ENCODE measurements at places on chromosomes 6 and 20.

GRCh38 chr6:157879034-157879872 lies 56.2 kb downstream of the SNX9 start:
- no peak for DNase-seq

- DNase-seq = no peak
These were observed 84.5 kb downstream of the KIF13A start for GRCh38 chr6:17902974-17903373.

DNA sequence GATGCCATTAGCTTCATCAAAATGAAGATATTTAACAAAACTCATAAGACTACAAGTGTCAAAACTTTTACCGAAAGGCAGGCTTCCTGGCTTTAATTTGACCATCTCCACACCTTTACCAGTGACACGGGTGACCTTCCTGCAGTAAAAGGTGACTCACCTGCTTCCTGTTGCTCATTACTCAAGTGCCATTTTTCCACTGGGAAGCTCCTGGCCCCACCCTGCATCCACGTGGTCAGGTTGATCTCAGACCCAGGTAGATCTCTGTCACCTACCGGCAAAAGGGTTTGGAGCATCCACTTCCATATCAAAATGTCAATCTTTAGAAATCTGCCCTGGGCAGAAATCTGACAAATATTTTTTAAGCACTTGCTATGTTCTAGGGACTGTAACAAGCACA lies 31.9 kb upstream of the CDH4 start:
- no peak for DNase-seq

DNA sequence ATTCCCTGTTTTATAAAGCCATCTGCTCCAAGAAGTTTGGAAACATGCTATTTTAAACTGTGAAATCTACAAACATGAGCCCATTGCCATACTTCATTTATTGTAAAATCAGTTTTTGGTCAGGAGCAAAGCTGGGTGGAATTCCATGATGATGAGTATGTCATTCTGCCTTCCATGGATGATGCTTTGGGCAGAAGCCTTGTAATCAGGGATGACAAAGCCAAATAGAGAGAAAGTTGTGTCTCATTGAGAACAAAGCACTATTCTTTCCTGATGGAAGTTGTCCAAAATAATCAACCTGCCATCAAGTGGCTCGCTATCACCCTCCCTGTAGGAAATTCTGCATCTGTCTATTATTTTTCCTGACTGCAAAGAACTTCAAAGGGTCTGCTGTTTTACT lies 313.0 kb upstream of the DEFB112 start:
- DNase-seq = no peak

DNA sequence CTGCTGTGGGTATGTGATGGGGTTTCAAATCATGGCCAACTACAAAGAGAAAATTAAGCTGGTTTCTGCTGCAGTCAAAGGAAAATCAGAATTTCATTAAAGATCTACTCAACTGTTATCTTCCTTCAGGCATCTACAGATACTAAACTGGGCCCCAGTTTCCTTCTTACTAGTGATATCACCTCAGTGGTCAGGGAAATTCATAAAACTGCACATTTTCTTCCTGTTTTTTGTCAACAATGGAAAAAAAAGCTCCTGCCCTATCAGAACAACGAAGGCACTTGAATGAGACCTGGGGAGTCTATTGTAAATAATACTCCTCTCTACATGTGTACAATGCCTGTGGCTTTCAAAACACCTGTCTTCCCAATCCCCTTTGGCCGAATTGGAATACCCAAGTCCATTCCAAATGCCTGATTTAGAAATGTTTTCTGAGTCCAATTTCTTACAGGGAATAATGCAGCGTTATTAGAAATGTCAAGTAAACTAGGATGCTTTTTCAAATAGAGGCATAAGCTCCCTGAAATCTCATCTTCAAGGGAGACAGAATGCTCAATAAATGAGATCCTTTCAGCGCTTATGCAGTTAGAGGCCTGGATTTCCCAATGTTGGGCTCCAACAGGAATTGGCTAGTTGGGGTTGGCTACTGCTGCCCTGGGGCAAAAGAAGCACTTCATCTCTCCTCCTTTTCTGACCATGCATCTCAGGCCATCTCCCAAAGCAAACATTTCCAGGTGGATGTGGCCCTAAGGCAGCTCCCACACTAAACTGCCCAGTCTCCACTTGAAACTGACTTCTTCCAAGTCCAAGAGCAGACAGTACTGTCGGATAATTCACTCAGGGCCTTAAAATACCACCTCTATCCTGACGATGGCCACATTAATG lies 143.3 kb downstream of the NFATC2 start:
- no peak for DNase-seq

DNA sequence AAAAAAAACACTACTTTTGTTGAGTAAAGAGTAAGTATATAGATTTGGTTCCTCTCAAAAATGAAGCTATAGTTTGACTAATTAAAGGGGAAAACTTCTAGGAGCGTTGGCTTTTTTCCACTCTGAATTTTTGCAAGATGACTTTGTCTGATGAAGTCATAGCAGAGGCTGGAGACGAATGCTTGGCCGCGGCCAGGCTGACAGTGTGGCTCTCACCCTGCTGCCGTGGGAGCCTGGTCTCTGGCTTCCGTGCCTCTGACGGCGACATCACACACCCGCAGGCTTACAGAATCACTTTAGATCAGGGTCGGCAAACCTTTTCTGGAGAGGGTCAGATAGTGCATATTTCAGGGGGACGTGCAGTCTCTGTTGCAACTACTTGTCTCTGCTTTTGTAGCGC lies 145.0 kb downstream of the PHACTR3 start:
- DNase-seq = no peak
